ENCODE measurements at places on chromosomes 6 and 20. TPM values are rescaled to one million over a fixed set of nuclear protein-coding genes. Genes with fewer than 3 reads are reported as not detected.

DNA sequence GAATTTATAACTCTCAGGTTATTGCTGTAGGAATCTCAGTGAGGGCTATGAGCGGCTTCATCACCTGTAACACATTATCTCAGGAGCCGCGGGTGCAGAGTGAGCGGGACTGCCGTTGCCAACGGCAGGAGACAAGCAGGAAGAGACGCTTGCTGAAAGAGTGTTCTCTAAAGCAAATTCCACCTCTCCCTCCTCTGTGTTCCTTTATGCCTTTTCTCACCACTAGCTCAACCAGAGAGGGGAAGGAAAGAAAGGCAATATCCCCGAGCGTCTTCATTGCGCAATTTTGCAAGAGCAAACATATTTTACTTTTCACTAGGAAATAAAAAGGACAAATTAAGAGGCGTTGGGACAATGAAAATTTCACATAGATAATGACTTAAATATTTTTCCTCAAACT lies 185.2 kb upstream of the EXOC2 start:
- H3K36me3 ChIP-seq: no peaks in the 10 kb centered on the region
- peaks cover 49% of the 10 kb centered on the region for H3K27me3 ChIP-seq
- DNase-seq: no peak

GRCh38 chr20:51800060-51800871 lies 2.1 kb downstream of the SALL4 start:
- H3K4me1 ChIP-seq: peaks cover 5% of the 10 kb centered on the region
- peak; percentile 84 for DNase-seq
- H3K27me3 ChIP-seq: peaks cover 74% of the 10 kb centered on the region
- no peaks in the 10 kb centered on the region for H3K36me3 ChIP-seq

The ESF1 gene
- total RNA-seq: 13.2 TPM

DNA sequence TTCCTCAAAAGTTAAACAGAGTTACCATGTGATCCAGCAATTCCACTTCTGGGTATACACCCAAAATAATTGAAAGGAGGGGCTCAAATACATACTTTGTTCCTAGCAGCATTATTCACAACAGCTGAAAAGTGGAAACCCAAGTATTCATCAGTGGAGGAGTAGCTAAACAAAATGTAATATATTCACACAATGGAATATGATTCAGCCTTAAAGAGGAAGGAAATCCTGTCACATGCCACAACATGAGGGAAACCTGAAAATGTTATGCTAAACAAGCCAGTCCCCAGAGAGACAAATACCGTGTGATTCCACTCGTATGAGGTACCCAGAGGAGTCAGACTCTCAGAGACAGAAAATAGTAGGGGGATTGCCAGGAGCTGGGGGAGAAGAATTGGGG lies 44.5 kb downstream of the PXDC1 start:
- DNase-seq: no peak
- H3K27me3 ChIP-seq: peaks cover 35% of the 10 kb centered on the region
- H3K4me3 ChIP-seq: no peak overlapping the region
- H3K27ac ChIP-seq: no peak overlapping the region

GRCh38 chr6:21151530-21151929 lies 442.0 kb upstream of the SOX4 start:
- peaks cover 3% of the 10 kb centered on the region for H3K36me3 ChIP-seq
- no peaks in the 10 kb centered on the region for H3K4me1 ChIP-seq
- DNase-seq: no peak

- no peak overlapping the region for H3K4me3 ChIP-seq
- DNase-seq: no peak
- no peaks in the 10 kb centered on the region for H3K4me1 ChIP-seq
- H3K27me3 ChIP-seq: peaks cover 22% of the 10 kb centered on the region
- no peak overlapping the region for H3K27ac ChIP-seq
- H3K36me3 ChIP-seq: no peaks in the 10 kb centered on the region
Observed at GRCh38 chr6:96626759-96627364, 63.9 kb downstream of the FHL5 start.

- H3K36me3 ChIP-seq: no peaks in the 10 kb centered on the region
- no peak for DNase-seq
- H3K4me3 ChIP-seq: no peak overlapping the region
- peaks cover 72% of the 10 kb centered on the region for H3K27me3 ChIP-seq
- H3K27ac ChIP-seq: no peak overlapping the region
Observed at GRCh38 chr6:52190409-52190808, 4.2 kb downstream of the IL17A start.

The CLDN20 gene
- total RNA-seq: not detected

DNA sequence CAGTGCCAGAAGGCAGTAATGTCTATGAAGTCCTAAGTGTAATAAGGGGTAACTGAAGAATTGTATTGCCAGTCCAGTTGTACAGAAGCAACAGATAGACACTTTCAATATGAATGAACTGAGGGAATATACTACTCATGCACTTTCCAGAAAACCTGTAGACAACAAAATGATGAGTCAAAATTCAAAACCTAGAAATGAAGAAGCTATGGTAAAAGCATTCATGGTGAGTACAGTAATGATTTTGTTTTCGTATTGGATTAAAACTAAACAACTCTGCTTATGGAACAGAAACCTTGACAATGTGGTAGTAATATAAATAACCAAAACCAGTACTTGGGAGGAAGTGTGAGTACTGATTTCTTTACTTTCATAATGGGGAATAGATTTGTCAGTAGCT lies 35.0 kb downstream of the ARMC2 start:
- H3K36me3 ChIP-seq: peaks cover 25% of the 10 kb centered on the region
- peaks cover 48% of the 10 kb centered on the region for H3K4me1 ChIP-seq
- DNase-seq: no peak
- H3K4me3 ChIP-seq: peak overlapping the region; percentile 47
- H3K27ac ChIP-seq: peak overlapping the region; percentile 91
- peaks cover 30% of the 10 kb centered on the region for H3K27me3 ChIP-seq

DNA sequence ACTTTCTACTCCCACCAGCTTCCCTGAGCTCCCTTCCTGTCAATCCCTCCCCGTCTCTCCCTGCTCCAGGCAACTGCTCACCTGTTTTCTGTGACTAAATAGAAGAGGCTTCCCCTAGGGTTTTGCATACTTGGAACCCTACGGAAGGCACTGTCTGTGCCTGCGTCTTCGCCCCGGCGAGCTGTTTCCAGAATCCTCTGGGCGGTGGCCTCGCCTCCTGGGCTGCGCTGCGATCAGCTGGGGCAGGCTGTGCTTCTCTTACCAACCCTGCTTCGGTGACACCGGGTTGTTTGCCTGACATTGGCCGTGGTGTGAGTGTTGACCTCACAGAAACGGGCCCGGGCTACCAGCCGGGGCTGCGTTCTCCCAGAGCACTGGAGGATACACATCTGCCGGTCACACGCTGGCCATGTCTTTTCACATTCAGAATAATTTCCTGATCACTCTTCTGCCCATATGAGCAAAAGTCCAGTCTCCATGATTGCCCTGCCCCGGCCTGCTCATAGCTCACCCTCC lies 29.4 kb upstream of the CCR6 start:
- peak overlapping the region; percentile 87 for H3K27ac ChIP-seq
- H3K27me3 ChIP-seq: peaks cover 40% of the 10 kb centered on the region
- peaks cover 54% of the 10 kb centered on the region for H3K4me1 ChIP-seq
- peak overlapping the region; percentile 77 for H3K4me3 ChIP-seq

The KHDC1 gene
- total RNA-seq: 3.7 TPM

The IPCEF1 gene
- total RNA-seq: 20.4 TPM

The VGLL2 gene
- not detected for total RNA-seq

DNA sequence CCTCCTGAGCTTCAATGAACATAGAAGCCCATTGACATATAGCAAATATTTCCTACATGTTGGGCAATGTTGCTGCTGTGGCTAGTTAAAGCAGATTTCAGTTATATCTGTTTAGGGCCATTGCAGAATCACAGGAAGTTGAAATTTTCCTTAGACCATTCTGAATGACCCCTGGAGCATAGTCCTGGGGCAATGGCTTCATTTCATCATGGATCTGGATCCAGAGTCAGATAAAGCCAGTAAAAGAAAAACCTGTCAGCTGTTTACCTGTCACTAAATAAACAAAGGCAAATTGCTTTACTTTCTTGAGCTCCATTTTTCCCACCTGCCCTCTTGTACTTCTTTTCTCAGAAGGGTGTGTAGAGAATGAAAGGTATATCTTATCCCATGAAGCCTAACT lies 494.0 kb upstream of the MAP3K7 start:
- H3K4me1 ChIP-seq: no peaks in the 10 kb centered on the region
- H3K4me3 ChIP-seq: no peak overlapping the region
- no peaks in the 10 kb centered on the region for H3K27me3 ChIP-seq
- no peaks in the 10 kb centered on the region for H3K36me3 ChIP-seq
- no peak overlapping the region for H3K27ac ChIP-seq
